ENCODE measurements at places on chromosomes 5 and 9.

DNA sequence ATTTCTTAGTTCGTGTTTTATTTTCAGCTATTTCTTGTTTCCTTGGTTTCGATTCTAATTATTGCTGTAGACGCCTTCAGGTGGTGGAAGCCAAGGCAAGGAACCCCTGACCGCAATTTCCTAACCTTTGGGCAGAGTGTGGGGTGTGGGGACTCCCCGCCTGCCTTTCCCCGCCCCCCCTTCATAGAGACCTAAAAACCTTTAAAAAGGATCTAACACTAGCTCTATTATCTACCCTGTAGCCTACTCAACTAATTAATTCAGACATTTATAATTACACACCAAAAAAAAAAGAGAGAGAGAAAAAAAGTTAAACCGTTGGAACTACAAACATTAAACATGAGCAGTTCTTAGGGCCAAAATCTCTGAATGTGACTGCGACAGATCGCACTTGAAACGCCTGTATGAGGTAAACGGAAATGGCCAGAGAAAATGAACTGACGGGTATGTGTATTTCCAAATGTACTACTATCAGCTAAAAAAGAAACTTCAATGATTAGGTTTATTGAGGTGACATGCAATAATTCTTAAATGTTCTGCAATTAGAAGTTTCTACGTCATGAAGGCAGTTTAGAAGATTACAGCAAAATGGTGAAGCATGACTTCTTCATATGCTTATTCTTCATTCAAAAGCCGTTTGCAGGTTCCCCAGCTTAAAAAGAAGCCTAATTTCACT lies 19.0 kb upstream of the FER start:
- no peak for DNase-seq

DNA sequence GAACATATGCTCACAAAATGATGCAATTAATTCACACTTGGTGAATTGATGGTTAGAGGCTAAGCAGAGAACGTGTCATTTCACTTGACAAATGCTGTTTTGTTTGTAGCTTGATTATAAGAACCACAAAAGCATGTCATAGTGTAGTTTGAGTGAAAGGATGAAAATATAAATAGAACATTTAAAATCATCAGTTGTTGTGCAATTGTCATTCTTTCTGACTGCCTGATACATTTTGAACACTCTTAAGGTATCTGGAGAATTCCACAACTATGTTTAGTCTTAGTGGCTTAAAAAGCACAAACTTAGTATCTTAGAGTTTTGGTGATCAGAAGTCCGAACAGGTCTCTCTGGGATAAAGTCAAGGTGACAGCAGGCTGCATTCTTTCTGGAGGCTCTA lies 129.4 kb downstream of the BASP1 start:
- no peak for DNase-seq

GRCh38 chr9:75238311-75238976 lies 150.1 kb downstream of the OSTF1 start:
- DNase-seq = no peak

GRCh38 chr5:40514976-40515375 lies 164.7 kb upstream of the PTGER4 start:
- DNase-seq = no peak

GRCh38 chr5:14767053-14767452 lies 102.5 kb downstream of the OTULIN start:
- no peak for DNase-seq

DNA sequence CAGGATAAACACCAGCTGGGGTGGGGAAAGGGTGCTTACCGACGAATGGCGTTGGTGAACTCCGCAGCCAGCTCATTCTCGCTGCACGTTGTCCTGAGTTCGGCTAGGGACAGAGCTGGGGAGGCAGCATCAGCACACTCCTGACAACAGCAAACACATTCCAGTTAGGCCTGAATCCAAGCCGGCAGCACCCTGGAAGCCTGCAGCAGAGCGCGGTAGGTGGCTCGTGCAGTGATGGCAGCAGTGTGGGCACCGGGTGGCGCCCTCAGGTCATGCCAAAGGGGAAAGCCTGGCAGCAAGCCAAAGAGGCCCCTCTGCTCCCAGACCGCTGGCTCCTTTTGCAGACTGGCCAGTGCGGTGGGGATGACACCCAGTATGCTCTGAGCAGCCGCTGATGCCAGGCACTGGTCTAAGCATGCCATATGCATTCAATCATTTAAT lies 66.9 kb downstream of the DCP2 start:
- DNase-seq = peak; percentile 64

GRCh38 chr5:77035950-77036349 lies 5.7 kb downstream of the AGGF1 start:
- no peak for DNase-seq

DNA sequence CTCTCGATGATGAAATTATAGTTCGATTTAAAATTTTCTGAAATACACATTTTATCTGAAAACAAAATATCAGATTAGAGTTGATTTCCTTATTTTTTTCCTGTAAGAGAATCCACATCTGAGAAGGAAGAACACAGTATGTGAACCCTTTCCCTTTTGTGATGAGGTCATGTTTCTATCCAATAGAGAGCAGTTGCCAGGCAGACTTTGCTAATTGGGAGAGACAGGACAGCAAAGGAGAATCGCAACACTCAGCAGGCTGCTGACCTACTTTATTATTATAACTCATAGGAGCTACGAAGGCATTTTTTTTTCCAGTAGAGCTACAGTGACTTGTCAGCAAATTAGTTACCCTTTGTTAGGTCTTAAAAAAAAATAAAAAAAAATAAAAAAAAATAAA lies 242.1 kb downstream of the HCN1 start:
- peak; percentile 19 for DNase-seq

DNA sequence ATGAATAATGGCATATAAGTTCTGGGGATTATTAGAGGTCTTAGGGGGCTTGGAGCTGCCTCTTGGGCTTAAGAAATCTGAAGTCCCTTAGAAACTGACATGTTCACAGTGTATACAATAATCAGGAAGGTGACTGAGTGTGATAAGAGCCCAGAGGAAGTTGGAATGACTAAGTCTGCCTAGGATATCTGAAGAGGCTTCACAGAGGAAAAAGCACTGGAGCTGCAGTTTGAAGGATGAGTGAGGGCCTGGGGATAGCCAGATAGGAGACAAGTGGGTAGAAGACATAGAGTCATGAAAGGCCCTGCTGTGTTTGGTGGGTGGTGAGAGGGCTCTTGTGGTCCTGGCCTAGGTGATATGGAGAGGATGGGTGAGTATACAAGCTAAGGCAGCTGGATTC lies 8.8 kb downstream of the NEUROG1 start:
- no peak for DNase-seq

DNA sequence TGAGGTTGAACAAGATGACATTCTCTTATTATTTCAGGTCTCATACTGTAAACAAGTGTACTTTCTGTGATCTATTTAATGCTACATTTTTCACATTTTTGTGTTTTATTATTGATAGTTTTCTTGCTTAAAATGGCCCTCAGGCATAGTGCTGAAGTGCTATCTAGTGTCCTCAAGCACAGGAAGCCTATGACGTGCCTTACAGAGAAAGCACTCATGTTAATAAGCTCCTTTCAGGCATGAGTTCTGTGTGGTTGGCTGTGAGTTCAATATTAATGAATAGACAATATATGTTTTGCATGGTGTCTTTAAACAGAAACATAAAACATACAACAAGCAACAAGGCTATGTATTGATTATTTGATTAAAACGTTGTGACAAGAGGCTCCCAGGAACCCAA lies 450.1 kb downstream of the PLK2 start:
- no peak for DNase-seq

GRCh38 chr5:175550055-175550805 lies 71.9 kb downstream of the SFXN1 start:
- no peak for DNase-seq

GRCh38 chr9:116721411-116721810 lies 34.3 kb downstream of the TRIM32 start:
- DNase-seq = no peak

- no peak for DNase-seq
Measured at GRCh38 chr9:1042466-1042865, 7.7 kb upstream of the DMRT2 start.

GRCh38 chr5:159021901-159022556 lies 77.7 kb downstream of the EBF1 start:
- peak; percentile 93 for DNase-seq

- DNase-seq = no peak
Measured at GRCh38 chr5:146238973-146239372, 35.6 kb downstream of the RBM27 start.

- DNase-seq = no peak
Measured at GRCh38 chr5:80864706-80865435, 95.3 kb upstream of the RASGRF2 start.

DNA sequence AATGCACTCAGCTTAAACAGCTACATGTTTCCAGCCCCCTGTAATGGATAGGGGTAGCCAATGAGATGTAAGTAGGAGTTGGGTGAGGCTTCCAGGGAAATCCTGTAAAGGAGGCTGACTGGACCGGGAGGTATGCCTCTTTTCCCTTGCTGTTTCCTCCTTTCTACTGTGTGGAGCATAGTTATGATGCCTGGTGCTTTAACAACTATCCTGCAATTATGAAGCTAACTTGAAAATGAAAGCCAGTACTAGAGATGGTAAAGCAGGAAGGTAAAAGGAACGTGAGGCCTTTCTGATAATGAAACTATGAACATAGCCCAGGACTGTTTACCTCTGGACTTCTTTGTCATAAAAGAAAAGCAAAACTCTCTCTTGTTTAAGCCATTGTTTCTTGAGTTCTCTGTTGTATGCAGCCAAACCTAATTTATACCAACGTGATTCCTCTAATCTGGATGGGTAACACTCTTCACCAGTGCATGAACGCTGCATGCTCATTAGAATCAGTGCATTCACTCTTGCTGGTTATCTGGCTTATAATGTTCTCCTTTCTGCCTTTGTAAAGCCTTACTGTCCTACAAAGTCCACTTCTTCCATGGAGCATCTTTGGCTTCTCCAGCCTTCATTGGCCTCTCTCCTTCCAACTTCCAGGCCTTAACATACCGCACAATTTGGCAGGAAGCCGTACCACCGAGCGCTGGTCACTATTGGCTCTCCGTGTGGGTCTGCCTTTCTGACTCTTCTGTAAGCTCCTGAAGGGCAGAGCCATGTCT lies 8.3 kb upstream of the ARHGEF28 start:
- DNase-seq = no peak

DNA sequence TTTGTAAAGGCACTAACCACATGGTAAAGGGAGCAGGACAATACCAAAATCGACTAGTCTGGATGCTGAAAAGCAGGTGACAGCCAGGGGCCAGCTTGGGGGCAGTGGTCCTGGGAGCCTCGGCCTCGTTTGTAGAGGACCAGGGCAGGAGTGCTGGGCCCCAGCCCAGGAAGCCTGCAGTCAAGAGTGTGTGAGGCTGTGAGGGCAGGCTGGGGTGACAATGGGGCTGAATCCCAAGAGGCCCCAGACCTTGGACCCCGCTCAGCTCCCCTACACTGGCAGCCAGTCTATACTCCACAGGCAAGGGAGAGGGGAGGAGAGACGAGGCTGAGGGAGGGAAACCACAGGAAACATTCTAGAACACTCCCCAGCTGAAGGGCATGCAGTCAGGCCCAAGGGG lies 2.6 kb upstream of the INPP5E start:
- no peak for DNase-seq

- DNase-seq = no peak
Measured at GRCh38 chr9:5459289-5459829, 9.0 kb downstream of the CD274 start.

DNA sequence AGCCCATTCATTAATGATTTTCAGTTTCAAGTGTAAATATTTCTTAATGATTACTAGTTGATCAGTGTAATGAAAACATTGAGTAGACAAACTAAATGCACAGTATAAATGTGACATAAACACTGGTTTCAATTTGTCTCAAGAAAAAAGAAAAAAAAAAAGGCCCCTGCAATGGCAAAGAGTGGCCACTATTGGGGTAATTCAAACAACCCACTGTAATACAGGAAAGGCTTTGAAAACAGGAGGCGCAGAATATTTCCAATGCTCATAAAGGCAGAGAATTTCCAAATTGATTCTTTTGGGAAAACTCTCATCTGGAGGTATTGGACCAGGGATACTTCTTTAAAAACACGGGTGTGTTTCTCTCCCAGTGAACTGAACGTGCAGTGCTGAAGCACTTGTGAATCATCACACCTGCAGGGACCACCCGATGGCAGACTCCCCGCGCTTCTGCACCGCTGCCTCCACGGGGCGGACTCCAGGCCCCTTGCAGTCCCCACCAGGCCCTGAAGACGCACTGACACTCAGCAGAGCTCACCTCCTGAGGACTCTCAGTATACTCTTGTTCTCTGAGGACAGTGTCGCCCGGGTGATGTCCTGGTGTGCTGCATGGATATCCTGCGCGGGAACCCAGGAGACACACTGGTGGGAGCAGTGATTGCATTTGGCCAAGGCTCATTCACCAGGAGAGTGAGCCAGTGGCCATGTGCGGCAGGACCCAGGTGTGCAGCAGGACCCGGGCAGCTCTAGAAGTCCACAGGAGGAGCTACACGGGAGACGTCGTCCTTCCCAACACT lies 227.6 kb upstream of the IRX4 start:
- no peak for DNase-seq

GRCh38 chr5:72151646-72152045 lies 44.4 kb downstream of the MAP1B start:
- DNase-seq = no peak

DNA sequence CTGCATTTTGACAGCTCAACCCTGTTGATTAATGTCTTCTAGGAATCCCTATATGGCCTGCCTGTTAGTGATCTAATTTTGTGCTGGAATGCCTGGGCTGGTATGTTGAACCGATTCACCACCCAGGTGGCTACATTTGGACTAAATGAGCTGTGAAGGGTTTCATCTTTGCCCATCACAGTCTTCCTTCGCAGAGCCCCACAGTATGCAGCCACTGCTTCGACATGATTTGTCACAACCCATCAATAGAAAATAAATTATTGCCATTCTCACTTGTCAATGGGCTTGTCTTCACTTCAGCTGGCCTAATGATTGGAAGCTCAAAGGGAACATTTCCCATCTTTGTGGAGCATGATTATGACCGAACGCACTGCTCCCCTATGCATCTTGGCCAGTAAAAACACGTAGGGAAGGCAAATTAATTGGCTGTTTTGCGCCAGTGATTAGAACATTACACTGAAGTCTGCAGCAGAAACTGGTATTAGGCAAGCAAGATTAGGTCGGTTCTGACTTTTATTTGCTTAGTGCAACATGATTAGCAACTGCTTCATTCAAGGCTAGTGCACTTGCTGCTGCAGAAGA lies 408.5 kb downstream of the KIAA0825 start:
- no peak for DNase-seq

- DNase-seq = no peak
Measured at GRCh38 chr9:38352530-38353328, 39.8 kb upstream of the ALDH1B1 start.

DNA sequence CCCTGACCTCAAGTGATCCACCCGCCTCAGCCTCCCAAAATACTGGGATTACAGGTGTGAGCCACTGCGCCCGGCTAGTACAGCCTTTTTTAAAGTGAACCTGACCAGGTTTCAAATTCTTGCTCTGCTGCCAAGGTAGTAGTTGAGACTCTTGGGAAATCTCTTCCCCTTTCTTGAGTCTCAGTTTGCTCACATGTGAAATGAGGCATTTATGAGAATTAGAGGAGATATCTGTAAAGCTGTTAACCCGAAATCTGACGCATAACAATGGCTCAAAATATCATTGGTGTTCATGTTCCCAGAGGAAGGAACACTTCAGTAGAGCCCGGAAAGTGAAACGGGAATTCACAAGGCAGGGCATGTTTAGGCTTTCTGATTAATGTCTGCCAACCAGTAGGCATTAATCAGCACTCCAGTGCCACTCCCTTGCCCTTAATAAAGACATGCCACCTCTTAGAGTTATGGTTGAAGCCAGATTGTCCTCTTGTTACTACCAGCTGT lies 1.5 kb downstream of the ARPC5L start:
- DNase-seq = peak; percentile 20
